ENCODE measurements at places on chromosomes 5 and 9. TPM values are rescaled to one million over a fixed set of nuclear protein-coding genes. Genes with fewer than 3 reads are reported as not detected.

GPR150 gene
- total RNA-seq: 0.58 TPM

CER1 gene
- not detected for total RNA-seq

HSPB3 gene
- total RNA-seq: not detected

GPR151 gene
- not detected for total RNA-seq

ITK gene
- total RNA-seq: 209 TPM

GLIPR2 gene
- total RNA-seq: 28.4 TPM

C5orf63 gene
- total RNA-seq: 7.4 TPM

SV2C gene
- total RNA-seq: 0.20 TPM

ADAMTS19 gene
- total RNA-seq: not detected

GABRA6 gene
- total RNA-seq: not detected

ZSWIM6 gene
- total RNA-seq: 5.9 TPM

ANKRD34B gene
- total RNA-seq: not detected

SLC46A2 gene
- not detected for total RNA-seq

SLC36A3 gene
- not detected for total RNA-seq

CARTPT gene
- not detected for total RNA-seq

FBP2 gene
- not detected for total RNA-seq
